Sigmoid colon (tissue), 7 donors: ENCODE measurements at places on chromosomes 3 and 15. TPM values are rescaled to one million over a fixed set of nuclear protein-coding genes. Genes with fewer than 3 reads are reported as not detected.

DNA sequence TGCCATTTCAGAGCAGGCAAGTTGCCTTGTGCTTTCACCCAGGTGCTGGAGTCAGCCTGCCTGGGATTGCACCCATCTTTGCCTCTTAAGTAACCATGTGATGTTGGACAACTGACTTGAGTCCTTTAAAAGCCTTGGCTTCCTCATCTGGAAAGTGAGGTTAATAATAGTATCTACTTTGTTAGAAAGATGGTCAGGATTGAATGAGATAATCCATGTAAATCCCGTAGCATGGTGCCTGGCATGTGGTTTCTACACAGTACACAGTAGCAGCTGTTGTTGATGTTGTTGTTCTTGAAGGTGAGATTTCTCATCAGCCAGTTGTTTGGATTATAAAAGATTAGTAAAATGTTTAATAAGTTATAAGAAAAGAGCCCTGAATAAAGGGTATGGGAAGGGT, 48.8 kb downstream of the PSMD6 start:
- DNase-seq: no peak

DNA sequence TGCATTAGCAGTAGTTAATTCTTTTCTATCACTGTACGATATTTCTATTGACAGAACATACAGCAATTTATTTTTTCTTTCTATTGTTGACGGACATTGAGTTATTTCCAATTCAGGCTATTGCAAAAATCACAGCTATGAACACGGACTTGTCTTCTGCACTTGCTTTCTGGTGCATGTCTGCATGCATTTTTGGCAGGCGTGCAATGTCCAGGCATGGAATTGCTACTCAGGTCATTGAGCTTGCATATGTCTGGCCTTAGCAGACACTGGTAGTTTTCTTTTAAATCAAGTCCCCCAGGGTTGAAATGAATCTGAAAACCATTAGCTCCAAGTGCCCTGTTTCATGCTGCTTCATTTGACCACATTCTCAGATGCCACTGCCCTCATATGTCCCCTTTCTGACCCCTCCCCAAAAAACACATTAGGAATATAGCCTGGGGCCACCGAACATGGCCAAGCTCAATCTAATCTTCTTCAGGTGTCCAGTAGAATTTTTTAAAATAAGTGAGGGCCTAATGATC, 72.8 kb downstream of the LRIG1 start:
- DNase-seq: peak; percentile 56

GRCh38 chr15:48102167-48102566, 18.6 kb upstream of the SLC24A5 start:
- DNase-seq: no peak

DNA sequence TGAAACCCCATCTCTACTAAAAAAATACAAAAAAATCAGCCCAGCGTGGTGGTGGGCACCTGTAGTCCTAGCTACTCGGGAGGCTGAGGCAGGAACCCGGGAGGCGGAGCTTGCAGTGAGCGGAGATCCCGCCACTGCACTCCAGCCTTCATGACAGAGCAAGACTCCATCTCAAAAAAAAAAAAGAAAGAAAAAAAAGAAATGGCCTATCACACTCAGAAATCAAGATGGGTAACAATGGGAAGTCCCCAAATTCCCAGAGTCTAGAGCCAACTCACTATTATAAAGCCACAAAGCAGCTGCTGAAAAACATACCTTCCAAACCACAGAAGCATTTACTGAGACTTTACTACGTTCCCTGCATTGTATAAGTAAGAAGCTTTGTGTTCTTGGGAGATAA, 7.5 kb downstream of the HDGFL3 start:
- DNase-seq: no peak

- no peak for DNase-seq
Observed at GRCh38 chr3:86481031-86481430, 509.9 kb downstream of the VGLL3 start.

- DNase-seq: no peak
Observed at GRCh38 chr15:48722764-48723661, 77.5 kb upstream of the FBN1 start.

DNA sequence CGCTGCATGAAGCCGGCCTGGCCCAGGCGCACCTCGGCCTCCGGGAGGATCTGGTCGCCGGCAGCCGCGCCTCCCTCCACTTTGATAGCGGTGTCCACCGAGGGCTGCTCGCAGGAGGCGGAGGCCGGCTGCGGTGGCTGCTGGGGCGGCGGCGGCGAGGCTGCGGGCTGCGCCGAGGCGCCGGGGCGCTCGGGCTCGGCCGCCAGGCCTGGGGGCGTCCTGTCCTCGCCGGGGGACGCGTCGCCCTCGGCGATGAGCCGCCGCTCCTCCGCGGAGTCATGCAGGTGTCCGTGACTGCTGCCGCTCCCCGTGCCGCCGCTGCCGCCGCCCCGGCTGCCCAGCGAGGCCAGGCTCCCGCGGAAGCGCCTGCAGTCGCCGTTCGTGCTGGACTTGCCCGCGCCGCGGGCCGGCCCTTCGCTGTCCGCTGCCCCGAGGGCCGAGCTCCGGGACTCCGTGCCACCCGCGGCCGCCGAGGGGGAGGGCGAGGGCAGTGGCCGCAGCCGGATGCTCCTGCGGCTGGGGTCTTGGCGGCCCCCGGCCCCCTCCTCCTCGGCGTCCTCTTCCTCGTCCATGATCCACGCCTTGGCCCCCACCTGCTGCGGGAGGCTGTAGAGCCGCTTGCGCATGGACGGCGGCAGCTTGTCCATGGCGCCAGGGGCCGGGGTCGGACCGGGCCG, 996 bp downstream of the HCN4 start:
- DNase-seq: no peak

GRCh38 chr3:181317508-181317907, 328.0 kb upstream of the DNAJC19 start:
- DNase-seq: no peak

DNA sequence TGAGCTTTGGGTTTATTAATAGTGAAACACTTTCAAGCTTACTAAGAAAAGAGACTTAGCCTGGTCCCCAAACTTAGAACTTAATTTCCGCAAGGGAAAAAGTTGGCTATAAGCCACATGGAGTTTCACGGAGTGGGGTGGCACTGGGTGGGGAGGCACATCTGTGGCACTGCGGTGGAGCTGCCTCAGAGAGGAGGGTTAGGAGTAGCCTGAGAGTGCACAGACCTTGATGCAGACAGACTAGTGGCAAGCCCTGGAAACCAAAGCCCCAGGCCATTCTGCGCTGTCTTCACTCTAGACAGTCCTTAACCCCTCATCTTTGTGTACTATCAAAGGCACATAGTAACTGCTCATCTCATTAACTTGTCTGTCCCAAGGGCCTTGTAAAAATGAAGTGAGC, 22.0 kb downstream of the CXCR6 start:
- no peak for DNase-seq

DNA sequence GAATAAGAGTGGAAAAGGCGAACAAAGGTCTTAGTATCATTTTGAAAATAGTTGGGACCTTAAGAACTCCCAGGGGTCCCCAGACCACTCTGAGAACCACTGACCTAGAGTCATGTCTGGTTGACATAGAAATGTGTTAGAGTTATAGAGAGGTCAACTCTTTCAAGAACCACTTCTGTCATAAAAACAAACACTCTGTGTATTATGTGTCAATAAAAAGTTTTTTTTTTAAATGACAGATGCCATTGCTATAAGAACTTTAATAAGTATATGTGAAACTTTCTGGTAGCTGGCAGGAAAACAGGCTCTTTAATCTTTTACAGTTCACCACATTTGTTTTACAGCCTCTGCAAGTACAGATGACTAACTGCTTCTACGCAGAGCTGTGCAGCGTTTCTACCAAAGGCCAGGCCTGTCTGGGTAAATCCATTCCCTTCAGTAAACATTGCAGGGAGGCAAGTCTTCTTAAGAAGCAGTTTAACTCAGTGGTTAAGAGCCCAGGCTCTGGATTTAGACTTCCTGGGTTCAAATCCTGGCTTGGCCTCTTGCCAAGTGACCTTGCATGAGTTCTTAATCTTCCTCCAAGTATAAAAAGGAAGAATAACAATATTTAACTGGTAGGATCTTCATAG, 56.6 kb downstream of the RFTN1 start:
- DNase-seq: no peak

Gene RETNLB
- not detected for total RNA-seq

Gene OCA2
- total RNA-seq: 0.36 TPM

Gene UNC13C
- 1.1 TPM for total RNA-seq
